ENCODE measurements at places on chromosomes 1 and 21.

- DNase-seq, result no peak
Observed at GRCh38 chr1:62361431-62361830, 42.2 kb upstream of the KANK4 start.

GRCh38 chr1:92851729-92852128 is 19.9 kb downstream of the RPL5 start:
- DNase-seq, result no peak

DNA sequence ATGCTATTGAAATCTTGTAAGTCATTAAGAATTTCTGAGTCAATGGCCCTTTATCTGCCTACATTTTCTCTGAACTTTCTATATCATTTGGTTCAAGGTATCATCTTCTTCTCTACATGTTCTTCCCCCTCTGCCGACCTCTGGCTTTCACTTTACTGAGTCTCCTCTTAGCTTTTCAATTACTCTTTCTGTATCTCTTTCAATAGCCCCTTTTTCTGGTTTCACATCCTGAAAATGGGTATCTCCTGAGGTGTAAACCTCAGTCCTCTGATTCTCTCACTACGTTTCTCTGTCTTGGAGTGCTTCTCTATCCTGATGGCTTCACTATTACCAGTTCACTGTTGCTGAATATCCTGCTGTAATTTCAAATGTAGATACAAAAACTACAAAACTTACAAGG is 98.9 kb downstream of the LYST start:
- no peak for DNase-seq

DNA sequence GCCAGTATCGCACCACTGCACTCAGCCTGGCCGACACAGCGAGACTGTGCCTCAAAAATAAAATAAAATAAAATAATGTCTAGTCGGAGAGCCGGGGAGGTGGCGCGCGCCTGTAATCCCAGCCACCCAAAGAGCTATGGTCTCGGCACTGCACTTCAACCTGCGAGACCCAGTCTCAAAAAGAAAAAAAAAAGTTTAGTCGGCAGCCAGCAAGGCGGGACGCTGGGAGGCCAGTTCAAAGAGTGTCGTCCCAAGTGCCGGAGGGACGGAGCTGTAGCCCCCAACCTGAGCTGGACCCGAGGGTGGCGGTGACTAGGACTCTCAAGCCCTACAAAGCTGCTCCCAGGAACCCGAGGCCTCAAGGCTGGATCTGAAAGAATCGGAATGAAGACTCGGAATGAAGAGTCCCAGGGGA is 632 bp upstream of the FALEC start:
- DNase-seq, result no peak

DNA sequence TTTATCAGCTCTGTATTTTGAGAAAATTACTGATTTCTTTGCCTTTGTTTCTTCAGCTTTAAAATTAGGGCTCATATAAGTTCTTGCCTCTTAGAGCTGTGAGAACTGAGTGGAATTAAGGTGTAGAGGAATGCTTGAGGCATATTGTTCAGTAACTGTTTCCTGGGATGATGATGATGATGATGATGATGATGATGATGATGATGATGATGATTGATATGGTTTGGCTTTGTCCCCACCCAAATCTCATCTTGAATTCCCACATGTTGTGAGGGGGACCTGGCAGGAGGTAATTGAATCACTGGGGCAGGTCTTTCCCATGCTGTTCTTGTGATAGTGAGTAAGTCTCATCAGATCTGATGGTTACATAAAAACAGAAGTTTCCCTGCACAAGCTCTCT is 118.7 kb downstream of the CHRM3 start:
- no peak for DNase-seq

DNA sequence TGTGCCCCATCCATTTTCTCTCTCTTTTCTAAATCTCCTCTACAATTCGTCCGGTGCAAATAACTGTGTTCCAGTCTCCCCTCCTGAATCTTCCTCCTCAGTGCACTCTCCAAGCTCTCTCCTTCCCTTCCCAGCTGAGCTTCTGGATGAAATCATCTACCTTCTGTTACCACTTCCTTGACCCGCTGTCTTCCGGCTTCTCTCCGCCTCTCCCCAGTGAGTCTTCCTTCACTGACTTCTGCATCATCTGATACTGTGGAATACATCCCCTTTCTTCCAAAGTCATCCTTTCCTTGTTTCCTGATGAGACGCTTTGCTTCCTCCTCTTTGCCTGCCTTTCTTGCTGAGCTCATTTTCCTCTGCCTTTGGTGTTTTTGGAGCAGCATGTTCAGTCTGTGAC is 96.9 kb downstream of the MAB21L3 start:
- no peak for DNase-seq

- no peak for DNase-seq
Observed at GRCh38 chr1:1275836-1276235, 2.2 kb upstream of the UBE2J2 start.

- no peak for DNase-seq
Observed at GRCh38 chr1:182213163-182213562, 151.7 kb upstream of the ZNF648 start.

DNA sequence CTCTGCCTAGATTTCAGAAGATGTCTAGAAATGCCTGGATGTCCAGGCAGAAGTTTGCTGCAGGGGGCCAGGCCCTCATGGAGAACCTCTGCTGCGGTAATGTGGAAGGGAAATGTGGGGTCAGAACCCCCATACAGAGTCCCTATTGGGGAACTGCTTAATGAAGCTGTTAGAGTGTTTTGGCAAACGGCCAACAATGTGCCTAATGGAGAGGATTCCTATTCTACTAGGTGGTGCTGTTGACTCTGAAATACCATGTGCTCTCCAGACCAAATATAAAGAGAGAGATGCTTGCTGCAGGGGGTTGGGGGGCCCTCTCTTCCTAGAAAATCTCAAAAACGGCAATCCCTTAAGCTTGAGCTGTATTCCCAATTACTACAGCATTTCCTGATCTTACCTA is 57.1 kb upstream of the DR1 start:
- DNase-seq, result no peak

GRCh38 chr21:33394260-33394659 is 9.0 kb upstream of the IFNGR2 start:
- no peak for DNase-seq

- no peak for DNase-seq
Observed at GRCh38 chr1:226633541-226634165, 85.1 kb downstream of the STUM start.

- DNase-seq, result no peak
Observed at GRCh38 chr1:15259622-15260007, 12.6 kb downstream of the FHAD1 start.

- no peak for DNase-seq
Observed at GRCh38 chr1:66556161-66556611, 22.2 kb downstream of the SGIP1 start.

- DNase-seq, result no peak
Observed at GRCh38 chr1:156741481-156741983, 644 bp upstream of the MRPL24 start.

DNA sequence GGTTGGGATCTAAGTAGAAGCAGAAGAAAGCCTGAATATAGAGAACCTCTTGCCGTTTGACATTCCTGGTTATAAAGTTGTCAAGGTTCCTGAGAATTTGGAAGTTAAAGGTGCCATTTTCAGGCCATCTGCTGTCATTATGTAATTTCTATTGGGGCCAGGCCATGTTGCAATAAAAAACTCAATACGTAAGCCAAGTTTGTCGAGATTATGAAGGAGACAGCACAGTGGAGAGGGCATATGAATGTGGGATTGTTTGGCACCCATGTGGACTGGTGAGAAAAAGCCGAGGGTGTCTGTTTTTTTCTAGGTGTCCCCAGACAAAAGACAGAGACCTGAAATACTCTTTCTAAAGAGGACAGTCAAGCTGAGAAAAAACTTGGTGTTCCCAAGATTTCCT is 18.8 kb upstream of the HSD3B1 start:
- DNase-seq, result no peak

DNA sequence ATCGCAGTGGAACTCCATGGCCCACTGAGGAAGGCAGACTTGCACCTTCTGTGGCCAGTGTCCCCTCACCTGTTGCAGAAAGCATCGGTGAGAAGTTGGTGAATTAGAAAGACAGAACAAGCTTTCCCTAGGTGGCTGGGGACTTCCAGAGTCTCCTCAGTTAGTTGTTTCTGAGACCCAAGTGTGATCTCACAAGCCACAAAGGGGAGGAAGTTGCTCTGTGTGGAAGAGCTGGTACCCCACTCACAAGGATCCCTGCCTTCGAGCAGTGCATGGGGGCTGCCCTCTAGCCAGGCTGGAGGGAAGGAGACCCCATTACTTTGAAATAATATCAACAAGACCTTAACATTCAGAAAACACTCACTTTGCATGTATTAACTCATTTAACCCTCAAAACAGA is 2.1 kb downstream of the PRELP start:
- DNase-seq, result no peak

DNA sequence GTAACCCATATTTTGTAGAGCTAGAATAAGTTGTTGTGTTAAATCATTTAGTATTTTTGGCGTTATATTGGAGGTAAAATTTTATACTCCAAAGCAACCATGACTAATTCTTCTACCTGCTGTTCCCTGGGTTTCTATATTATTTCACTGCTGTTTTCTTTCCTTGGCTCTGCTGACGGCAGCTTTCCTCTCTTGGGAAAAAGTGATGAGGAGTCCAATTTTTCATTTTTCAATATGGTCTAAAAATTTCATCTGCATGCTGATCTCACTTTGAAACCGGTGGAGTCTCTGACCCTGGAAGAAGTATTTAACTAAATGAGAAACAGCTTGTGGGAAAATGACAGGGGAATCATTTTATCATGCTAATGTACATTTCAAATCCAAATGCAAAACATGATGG is 110.2 kb downstream of the IFI44 start:
- DNase-seq, result no peak

GRCh38 chr1:12618661-12618964 is 603 bp upstream of the DHRS3 start:
- DNase-seq, result no peak

- no peak for DNase-seq
Observed at GRCh38 chr1:198174297-198174696, 17.5 kb downstream of the NEK7 start.

GRCh38 chr1:109980324-109981003 is 4.1 kb upstream of the AHCYL1 start:
- DNase-seq, result no peak

- no peak for DNase-seq
Observed at GRCh38 chr21:42395905-42396651, at the start of gene TMPRSS3. Gene TMPRSS3, minus strand, starts transcription at chr21:42396052. Its CDS starts 635 bp downstream, at chr21:42395417.

- no peak for DNase-seq
Observed at GRCh38 chr1:160724465-160725242, 13.0 kb upstream of the CD48 start.

- DNase-seq, result no peak
Observed at GRCh38 chr1:21051177-21051825, 125.4 kb downstream of the EIF4G3 start.

- no peak for DNase-seq
Observed at GRCh38 chr1:117275055-117275454, 64.3 kb upstream of the VTCN1 start.

DNA sequence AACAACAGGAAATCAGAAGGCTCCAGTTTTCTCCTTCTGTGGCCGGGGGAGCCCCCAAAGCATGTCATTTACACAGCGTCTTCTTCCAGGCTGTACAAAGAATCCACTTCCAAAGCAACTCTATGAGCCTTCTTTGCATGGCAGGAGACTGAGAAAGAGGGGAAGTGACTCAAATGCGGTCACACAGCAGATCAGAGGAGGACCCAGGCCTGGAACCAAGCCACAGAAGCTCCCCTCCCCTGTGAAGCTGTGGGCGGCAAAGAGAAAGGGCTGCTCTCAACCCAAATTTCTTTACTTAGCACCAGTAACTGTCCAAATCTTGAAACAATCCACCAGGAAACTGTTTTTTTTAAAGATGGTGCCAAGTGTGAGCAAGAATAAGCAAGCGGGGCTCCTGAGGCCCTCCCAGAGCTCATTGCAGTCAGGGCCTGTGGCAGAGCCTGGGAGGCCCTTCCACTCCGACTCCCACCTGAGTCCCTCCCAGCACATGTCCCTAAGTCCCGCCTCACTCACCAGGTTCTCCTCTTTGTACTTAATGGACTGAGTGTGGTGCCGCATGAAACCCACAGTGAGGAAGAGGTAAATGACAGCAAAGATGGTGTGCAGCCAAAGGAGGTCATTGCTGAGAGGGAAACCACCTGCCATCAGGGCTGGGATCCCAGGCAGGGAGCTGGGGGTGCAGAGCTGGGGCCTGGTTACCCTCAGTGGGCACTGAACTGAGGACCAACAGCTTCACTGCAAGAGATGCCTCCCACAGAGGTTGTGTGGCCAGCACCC is 15.9 kb downstream of the TMEM63A start:
- peak; percentile 43 for DNase-seq

- DNase-seq, result no peak
Observed at GRCh38 chr1:11806307-11806936, 431 bp downstream of the CLCN6 start.

DNA sequence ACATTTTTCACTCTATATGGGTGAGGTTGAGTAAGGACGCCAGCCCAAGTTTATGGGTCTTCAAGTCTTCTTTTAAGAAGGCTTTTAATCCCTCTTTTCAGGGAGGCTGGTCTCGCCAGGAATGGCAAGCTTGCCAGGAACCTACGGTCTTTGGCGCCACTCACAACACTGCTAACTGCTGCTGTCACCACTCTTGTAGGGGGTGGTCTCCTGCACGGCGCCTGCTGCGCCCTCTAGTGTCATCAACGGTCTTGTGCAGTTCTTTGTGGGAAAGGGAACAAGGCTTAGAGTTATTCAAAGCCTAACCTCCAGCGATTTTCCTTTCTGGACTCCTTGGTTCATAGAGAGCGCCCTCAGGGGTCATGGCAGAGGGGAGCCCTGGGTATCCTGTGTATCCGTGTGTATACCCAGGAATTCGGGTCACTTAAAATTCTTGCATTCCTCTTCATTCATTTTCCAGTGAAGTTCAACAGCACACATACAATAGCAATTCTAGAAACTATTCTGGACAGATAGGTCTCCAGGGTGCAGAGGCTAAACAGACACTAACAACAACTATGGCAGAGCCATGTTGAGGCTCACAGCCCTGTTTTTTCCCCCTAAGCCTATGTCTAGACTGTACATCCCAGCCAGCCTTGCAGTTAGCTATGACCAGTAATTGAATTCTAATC is 392.8 kb upstream of the CAMK1G start:
- DNase-seq, result no peak

- DNase-seq, result no peak
Observed at GRCh38 chr1:47709019-47709871, 271.4 kb downstream of the FOXD2 start.

DNA sequence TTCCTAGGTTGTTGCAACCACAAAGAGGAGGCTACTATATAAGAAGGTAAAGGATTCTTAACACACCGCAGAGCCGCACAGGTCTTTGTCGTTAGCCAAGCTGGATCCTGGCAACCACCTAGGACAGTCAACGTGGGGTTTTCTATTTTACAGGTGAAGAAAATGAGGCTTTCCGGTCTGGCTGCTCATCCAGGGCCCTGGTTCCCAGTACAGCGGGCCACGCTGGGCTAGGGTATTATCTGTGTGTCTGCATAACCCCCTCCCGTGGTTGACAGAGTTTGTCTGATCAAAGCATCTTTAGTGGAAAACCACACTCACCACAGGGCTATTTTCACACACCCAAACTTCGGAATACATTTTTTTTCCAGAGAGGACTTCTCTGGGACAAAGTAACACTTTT is 39.0 kb upstream of the PDE9A start:
- peak; percentile 15 for DNase-seq

- DNase-seq, result no peak
Observed at GRCh38 chr1:220990427-220991339, 111.4 kb downstream of the HLX start.
